A172 (cell line): ENCODE measurements at places on chromosomes 4 and X.

GRCh38 chr4:105225500-105225899 is 78.8 kb downstream of the TET2 start:
- no peak for DNase-seq

DNA sequence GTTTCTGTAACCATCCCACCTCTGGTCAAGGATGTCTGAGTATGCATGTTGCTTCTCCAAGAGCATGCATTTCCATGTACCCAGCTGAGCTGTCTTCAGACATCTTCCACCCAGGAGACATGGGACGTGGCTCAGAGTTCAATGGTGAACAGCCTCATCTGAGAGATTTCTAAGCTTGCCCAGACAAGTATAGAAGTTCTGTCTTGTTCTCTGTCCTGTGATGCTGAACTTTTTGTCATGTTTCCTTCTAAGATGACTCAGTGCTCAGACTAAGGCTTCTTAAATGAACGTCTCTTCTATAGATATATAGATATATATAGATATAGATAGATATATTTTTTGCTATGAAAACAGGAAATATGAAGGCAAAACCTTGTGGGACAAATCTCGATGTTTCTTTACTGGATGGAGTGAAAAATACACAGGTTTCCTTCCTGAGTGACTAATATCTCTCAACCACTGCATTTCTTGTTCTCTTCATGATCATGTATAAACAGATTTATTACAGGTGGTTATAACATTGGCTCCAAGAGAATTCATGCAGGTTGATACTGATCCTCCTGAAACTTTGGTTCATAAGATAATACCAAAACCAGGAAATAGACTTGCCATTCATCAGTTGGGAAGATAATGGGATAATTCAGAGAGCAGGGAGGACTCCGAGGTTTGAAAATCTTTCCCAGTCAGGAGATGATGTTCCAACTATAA is 168.2 kb downstream of the ZNF518B start:
- DNase-seq, result no peak

DNA sequence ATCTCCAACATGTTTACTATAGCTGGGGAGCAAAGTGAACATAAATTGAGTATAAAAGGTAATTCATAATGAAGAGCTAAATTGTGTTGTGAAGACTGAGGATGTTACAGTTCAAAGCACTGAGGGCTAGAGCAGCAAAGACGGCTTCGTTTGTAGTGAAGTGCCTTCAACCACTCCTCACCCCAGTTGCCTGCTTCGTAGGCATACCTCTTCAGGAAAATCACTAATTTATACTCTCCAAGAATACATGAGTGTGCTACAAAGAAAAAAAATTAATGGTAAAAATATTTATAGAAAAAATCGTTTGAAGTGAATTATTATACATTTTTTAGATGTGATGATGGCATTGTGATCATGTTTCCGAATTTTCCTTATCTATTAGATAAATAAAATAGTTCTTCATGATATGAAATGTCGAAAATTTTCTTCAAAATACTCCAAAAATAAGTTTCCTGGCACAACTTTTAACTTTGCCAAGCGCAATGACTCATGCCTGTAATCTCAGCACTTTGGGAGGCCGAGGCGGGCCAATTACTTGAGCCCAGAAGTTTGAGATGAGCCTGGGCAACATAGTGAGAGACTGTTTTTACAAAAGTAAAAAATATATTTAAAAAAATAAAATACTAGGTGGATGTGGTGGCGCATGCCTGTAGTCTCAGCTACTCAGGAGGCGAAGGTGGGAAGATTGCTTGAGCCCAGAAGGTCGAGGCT is 41.6 kb downstream of the ZFP42 start:
- DNase-seq, result peak; percentile 53

GRCh38 chr4:57710053-57710452 is 599.9 kb upstream of the IGFBP7 start:
- DNase-seq, result no peak

DNA sequence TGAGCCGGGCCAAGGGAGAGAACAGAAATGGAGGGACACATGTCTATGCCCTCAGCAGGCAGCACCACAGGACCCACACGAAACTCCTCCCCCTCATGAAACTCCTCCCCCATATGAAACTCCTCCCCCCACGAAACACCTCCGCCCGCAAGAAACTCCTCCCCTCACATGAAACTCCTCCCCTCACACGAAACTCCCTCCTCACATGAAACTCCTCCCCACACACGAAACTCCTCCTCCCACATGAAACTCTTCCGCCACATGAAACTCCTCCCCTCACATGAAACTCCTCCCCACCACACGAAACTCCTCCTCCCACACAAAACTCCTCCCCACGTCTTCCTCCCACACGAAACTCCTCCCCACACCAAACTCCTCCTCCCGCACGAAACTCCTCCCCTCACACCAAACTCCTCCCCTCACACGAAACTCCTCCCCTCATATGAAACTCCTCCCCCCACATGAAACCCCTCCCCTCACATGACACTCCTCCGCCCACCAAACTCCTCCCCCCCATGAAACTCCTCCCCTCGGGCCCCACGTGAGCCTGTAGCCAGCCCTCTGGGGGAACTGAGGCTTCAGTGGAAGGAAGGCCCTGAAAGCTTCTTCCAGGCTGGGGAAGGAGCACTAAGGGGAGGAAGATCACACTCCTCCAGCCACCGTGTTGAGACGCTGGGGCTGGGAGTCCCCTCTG is 15.2 kb downstream of the ADRA2C start:
- no peak for DNase-seq
